Stimulated activated CD4-positive, alpha-beta T cell treated with anti-CD3 and anti-CD28 coated beads, Interleukin-15, amount 100 ng/mL, for 1 hour (primary cell): ENCODE measurements at places on chromosomes 4 and X.

DNA sequence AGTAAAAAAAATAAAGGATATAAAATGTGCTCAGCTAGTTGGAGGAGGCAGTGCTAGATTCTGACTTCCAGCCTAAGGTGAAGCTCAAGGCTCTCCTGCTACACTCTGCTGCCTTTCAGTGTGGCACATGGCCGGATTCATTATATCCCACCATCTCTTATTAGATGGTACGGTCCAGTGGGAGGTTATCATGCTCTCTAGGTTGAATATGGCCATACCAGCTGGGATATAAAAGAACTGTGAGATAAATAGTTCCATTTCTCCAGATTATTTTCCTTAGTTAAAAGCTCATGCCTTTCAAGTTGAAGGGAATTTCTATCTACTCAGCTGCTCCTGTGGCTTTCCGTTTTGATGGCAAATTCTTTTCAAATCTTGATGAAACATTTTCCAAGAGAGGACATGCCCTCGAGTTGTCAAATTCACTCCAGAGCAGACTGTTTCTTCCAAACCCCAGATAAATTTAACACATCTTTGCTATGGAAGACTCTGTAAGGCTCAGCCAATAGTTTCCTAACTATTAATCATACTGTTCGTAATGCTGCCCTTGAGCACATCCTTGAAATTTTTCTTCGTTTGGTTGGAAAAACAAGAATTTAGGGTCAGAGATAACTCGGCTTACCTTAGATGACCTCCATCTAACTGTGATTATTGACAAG, 2.2 kb upstream of the MGARP start:
- no peak for DNase-seq

DNA sequence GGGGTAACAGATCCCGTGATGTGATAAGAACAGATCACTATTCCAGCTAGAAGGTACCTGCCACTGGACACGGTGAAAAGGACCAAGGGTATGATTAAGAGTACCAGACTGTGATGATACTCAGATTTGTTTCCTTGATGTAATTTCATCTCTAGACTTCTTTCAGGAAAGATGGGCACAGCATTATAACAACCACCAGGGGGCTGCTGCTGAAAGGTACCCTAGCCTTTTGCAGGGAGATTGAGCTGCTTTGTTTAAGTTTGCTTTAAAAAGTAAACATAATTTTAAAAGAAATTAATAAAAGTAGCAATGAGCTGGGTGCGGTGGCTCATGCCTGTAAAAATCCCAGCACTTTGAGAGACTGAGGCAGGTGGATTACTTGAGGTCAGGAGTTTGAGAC, 145.4 kb downstream of the EMCN start:
- DNase-seq, result no peak

- DNase-seq, result no peak
Observed at GRCh38 chrX:13298836-13299235, 21.0 kb downstream of the ATXN3L start.

- DNase-seq, result no peak
Observed at GRCh38 chr4:36111172-36111571, 133.1 kb downstream of the ARAP2 start.
